H9 (cell line): ENCODE measurements at places on chromosomes 7 and 10.

DNA sequence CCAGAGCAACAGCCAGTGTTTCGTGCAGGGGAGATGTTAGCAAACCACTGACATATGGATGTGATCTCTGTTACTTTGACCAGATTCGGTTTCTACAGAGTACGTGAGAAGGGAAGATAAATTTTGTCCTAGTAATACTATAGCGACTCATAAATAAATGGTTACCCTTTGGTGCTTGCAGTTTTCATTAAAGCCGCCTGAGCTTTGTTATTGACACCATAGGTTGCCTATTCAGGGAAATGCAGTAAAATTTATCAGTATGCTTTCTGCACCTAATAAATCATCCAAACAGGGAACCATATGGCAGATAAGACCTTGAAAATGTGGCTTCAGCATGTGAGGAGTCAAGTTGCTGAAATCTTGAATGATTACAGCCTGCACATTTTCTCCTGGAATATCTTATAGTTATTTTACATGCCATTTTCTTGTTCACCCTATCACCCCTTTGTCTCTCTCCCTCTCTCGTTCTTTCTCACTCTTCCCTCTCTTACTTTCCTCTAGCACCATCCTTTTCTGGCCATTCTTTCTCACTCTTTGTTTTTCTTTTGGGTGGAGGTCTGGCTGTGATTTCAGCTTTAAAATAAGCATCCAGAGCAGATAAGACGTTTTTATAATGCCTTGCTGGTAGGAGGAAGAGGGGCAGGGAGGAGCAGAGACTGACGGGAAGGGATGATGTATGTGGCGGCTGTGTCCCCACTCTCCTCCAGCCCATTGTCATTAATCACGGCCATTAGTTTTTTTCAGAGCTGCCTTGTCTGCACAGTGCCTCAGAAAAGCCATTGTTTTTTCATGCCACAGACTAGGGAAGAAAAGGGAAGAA, 182.5 kb downstream of the LRMDA start:
- DNase-seq: no peak

GRCh38 chr7:156944876-156945275, 4.6 kb upstream of the NOM1 start:
- DNase-seq: no peak

- DNase-seq: peak; percentile 39
These were observed at the start of gene PROSER2 for GRCh38 chr10:11823122-11823988. TSS of gene PROSER2 (plus strand) at chr10:11823356. CDS start at chr10:11852078, 28,722 bp downstream.

DNA sequence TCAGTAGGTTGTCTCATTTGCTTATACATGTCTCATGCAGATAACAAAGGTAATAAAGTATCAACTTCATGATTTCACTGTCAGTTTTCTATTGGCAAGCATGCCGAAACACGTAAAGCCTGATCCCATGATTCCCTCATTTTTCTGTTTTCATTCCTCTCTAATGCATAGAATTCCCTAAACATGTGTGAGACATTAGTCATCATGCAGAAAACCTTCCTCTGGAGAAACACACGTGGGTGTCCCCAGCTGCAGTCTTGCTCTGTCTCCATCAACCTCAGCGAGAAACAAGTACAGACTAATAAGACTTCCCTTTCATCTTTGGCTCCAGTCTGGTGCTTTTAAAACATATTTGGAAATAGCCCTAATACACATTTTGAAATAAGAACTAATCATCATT, 432.7 kb upstream of the VSTM2A start:
- DNase-seq: no peak

- DNase-seq: peak; percentile 77
These were observed at the start of gene TMEM26 for GRCh38 chr10:61452655-61453641. TSS of gene TMEM26 (minus strand) at chr10:61453381. CDS start at chr10:61453081, 300 bp downstream.

DNA sequence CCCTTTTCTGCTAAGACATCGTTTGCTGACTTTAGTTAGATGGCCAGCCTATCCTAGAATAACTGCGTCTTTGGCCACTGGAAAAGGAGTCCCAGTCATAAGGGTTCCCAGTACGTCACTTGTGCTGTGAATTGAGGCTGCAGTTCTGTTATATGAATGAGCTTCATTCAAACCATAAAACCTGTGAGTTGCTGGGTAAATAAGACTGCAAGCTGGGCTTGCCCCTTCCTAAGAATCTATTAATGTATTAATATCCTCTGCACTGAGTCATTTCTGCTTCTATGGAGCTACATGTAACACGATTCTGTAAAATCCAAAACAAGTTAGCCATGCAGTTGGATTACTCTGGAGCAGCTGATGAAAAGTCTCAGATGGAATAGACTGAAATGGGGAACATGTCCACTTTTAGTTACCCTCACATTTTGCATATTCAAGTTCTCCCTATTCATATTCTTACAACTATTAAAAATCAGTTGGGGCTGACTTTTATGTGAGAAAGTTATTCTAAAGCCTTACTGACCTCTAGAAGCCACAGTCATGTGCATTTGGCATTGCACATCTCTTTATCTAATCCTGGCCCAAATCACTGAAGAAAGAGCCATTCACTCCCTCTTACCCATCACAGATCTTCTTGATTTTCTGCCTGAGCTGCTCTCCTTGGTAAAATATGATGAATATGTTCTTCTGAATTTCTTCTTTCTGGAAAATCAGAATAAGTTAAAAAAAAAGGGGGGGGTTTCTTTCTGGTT, 41.8 kb upstream of the TMEM213 start:
- no peak for DNase-seq

GRCh38 chr7:101905203-101905865, 87.9 kb downstream of the CUX1 start:
- no peak for DNase-seq

DNA sequence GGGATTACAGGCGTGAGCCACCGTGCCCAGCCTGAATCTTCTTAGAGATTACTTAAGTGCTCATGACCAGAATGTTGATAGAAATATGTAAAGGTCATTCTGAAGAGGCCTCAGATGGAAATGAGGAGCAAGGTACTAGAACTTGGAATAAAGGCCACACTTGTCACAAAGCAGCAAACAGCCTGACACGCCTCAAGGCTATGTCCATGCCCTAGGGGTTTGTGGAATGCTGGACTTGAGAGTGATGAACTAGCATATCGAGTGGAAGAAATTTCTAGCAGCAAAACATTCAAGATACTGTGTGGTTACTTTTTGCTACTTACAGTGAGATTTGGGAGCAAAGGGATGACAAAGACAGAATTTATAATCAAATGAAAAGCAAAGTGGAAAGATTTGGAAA, 39.0 kb downstream of the ZNF438 start:
- no peak for DNase-seq

DNA sequence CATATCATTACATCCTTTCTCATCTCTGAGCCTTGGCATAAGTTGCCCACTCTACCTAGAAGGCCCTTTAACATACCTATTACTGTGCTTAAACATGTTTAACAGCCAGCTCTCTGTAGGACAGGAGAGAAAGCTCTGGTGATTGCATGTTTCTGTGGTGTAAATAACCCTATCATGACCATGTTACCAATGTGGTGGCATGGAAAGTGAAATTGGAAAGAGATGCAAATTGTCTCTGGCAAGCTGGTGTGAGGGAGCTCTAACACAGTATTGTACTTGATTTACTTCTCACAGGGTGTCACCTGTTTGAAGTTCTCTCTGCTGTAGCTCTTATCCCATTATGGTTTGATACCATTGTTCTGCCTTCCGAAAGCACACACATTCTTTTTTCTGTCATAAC, 231.8 kb upstream of the DKK1 start:
- DNase-seq: no peak

- peak; percentile 75 for DNase-seq
These were observed at the start of gene HTR7 for GRCh38 chr10:90857635-90858460. TSS of gene HTR7 (minus strand) at chr10:90858039. CDS start at chr10:90857671, 368 bp downstream.

DNA sequence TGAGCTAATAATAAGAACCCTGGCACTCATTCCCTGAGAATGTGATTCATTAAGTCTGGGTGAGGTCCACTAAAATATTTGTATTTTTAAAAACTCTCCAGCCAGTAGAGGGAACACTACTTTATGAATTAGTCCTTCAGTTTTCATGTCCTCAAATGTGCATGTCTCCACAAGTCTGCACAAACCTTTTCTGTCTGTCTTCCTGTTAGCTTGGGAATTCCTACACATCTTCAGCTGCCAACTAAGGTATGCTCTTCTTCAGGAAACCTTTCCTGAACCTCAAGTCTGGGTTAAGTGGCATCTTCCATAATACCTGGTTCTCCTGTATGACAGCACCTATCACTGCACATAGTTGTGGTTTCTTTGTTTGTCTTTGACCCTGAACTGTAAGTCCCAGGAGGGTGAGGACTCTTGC, 119.6 kb upstream of the MKX start:
- DNase-seq: no peak

DNA sequence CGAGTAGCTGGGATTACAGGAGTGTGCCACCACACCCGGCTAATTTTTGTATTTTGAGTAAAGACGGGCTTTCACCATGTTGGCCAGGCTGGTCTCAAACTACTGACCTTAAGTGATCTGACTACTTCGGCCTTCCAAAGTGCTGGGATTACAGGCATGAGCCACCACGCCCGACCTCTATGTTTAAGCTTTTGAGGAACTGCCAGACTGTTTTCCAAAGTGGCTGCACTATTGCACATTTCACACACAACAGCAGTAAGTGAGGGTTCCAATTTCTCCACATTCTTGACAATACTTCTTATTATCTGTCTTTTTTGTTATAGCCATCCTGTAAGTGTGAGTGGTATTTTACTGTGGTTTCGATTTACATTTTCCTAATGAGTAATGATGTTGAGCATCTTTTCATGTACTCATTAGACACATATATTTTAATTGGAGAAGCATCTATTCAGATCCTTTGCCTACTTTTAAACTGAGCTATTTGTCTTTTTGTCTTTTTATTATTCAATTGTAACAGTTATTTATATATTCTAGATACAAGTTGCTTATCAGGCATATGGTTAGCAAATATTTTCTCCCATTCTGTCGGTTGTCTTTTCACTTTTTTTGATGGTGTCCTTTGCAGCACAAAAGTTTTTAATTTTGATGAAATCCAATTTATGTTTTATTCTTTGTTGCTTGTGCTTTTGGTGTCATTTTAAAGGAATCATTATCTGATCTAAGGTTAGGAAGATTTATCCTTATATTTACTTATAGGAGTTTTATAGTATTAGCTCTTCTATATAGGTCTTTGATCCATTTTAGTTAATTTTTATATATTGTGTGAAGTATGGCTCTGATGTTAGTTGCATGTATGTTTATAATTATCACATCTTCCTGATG, 12.8 kb upstream of the IRF5 start:
- DNase-seq: no peak

DNA sequence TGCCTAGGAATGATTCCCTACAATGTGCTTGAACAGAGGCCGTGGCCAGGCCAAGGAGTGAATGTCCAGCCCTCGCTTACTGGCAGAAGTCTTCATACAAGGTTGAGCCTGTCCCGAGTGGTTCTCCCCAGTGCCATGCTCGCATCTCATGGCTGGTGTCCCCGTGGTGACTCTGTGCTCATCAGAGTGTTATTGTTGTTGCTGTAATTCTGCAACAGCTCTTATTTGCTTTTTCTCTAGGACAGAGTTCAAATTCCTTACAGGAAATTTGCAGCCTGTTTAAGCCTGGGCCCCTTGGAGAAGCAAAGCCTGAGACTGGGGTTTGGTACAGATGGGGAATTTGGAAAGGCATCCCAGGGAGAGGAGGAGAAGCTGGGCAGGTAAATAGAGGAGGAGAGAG, 157.7 kb upstream of the PRR15 start:
- DNase-seq: no peak

DNA sequence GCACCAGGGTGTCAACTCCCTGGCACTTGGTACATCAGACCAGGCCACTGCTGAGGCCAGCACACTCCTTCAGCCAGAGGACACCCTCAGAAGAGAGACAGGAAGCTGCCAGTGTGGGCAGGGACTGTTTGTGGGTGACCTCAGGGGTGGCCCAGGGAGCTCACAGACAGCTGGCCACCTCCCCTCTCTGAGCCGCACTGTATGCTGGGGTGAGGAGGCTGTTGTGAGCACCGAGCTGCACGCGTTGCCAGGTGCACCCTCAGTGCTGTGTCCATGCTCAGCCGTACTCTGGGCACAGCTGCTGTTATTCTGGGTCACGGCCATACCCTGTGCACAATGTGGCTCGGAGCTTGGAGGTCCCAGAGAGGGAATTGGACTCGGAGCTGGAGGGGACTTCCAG, 61.5 kb upstream of the NANOS1 start:
- no peak for DNase-seq

- no peak for DNase-seq
These were observed 155.8 kb upstream of the RHOBTB1 start for GRCh38 chr10:61099756-61100155.
